Activated T-cell treated with anti-CD3 and anti-CD28 coated beads, Interleukin-2, amount 50 U/mL, for 1 hour (primary cell): ENCODE measurements at places on chromosomes 16 and 17.

DNA sequence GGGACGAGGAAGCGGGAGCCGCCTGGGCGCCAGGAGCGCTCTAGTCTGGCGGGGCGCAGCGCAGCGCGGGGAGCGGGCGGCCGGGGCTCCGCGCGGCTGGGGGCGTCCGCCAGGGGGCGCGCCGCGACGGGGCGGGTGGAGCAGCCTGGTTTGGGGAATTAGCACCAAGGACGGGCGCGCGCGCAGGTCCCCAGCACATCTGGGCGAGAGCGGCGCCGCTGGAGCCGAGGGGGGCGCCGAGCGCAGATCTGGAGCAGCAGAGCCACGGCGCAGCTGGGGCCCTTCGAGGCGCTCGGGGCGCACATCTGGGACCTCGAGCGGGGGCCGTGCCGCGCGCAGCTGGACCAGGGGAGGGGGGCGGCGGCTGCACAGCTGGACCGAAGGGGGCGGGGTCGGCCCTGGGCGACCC lies at the start of gene NXPH3:
NXPH3 (plus strand) TSS at position 193 of the 409 bp plus-strand sequence. CDS start 349 bp downstream, outside the sequence.
- peak; percentile 76 for DNase-seq

DNA sequence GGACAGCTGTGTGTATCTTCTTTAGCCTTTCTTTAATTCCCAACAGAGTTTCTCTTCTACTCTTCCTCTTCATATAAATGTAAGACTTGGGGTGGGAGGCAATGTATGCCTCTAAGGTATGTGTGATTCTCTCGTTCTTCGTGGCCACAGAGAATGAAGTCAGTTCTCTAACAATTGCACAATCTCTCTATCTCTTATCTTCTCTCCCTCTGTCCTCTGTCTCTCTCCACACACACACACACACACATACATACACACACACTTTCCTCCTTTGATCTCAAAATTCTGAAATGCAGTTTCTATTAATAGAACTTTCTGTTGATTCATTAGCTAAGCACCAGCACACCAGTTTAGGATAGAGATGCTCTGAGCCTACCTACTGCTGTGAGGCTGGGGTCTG lies 615.7 kb upstream of the SALL1 start:
- DNase-seq, result no peak

- DNase-seq, result no peak
Observed at GRCh38 chr16:22843122-22843521, 29.2 kb downstream of the HS3ST2 start.

DNA sequence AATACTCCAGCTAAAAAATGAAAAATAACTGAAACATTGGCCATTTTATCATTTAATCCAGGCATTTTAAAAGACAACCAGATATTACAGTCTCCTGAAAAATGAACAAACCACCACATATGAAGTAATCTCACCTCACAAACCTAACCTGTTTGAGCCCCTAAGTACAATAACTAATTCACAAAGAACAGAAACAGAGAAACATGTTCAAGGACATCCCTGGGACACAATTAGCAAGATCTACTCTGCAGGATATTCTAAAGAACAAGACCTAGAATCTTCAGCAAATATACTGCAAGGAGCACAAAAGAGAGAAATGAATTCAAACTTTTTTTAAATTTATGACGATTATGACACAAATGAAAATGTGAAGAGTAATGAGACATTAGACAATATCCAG lies 50.8 kb upstream of the ANKFY1 start:
- no peak for DNase-seq

GRCh38 chr16:10033556-10033955 lies 148.7 kb downstream of the GRIN2A start:
- no peak for DNase-seq

DNA sequence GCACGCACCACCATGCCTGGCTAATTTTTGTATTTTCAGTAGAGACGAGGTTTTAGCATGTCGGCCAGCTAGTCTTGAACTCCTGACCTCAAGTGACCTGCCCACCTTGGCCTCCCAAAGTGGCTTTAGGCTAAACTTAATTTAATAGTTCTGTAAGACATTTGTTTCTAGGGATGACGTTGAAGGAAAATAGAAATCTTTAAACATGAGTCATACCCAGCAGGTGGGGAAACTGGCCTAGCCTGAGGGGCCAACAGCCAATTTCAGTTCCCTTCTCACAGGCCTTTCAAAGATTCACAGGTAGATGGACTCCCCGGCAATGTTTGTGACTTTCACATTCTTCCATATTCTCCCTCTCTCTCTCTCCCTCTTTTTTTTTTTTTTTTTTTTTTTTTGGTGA lies 18.1 kb upstream of the ITPRIPL2 start:
- no peak for DNase-seq

DNA sequence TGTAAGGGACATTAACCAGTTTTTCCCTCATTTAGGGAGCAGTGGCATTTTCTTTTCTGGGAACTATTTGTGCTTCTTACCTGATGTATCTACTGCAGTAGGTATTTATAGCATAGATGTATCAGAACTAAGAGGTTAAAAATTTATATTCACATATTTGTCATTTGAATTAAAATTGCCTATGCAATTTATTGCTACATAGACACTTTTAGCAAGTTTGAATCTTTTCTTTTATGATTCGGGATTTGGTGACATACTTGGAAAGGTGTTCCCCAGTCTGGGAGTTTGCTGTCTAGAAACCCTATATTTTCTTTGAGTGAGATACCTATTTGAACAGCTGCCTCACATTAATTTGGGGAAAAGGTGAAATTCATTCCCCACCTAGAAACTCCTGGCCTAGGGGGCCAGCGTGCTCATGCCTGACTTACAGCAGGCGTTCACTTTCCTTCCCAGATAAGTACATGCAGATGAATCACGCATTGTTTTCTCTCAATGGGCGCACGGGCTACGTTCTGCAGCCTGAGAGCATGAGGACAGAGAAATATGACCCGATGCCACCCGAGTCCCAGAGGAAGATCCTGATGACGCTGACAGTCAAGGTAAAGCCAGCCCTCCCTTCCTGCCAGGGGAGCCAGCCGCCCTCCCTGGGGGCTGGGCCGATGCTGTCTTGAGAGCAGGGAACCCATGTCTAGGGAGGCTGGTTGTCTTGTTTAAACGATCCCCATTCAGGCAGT lies 73.8 kb downstream of the SDR42E1 start:
- DNase-seq, result no peak

DNA sequence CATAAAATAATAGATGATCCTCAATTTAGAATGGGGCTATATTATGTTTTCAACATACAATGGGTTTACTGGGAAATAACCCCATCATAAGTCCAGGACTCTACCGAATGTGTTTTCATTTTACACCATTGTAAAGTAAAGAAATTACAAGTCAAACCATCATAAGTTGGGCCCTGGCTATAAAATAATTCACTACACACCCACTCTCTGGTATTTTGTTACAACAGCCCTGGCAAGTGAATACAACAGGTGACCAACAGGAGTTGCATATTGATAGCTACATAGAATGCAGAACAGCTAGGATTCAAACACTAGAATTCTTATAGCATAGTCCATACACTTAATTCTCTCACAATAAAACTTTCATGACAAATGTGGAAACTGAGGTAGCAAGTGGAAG lies 673.0 kb upstream of the CA10 start:
- DNase-seq, result no peak

DNA sequence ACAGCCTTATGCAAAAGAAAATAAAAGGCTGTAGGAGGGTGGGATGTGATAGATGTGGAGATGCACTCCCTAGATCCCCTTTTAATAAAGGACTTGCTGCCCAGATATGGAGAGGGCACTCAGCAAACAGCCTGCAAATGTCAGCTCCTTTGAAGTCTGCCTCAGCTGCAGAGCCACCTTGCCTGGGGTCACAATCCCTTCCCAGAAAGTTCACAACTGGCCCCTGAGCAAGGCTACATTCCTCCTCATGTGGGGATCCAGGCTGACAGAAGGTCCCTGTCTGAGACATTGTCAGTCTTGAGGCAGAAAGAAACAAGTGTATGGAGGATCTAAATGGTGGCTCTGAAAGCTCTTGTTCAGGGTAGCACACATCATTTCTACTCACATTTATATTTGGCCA lies 36.1 kb downstream of the SLFN11 start:
- no peak for DNase-seq

DNA sequence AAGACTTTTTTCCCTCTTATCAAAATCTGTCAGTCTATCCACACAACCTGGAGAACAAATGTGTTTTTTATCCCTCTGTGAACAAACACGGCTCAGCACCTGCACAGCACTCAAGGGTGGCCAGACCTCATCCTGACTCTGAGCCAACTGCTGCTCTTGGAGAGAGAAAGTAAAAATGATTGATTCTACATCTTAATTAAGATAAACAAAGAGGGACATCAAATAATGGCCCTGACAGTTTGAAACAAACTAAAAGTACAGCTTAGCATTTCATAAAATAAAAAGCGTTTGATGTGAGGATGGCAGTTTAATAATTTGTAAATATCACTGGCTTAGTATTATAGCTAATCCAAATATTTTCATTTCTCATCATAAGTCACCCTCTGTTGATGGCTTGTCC lies 106.2 kb downstream of the SNX11 start:
- no peak for DNase-seq

- DNase-seq, result no peak
Observed at GRCh38 chr16:51761001-51761400, 609.9 kb upstream of the SALL1 start.

DNA sequence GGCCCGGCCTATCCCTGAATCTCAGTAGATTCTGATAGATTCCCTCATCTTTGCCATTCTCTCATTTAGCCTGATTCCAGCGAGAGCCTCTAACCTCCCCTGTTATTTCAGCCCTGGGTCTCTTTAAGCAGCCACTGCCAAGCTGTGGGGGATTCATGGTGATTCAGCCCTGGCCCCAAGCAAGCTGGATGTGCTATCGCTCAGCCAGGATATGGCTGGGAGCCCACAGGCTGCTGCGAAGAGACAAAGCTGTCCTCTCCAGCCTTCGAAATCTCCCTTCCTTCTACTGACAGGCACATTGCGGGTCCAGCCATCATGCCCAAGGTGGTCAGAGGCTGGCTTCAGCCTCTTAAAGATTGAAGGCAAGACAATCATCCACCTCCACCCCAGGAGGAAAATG lies 394.1 kb downstream of the SOX9 start:
- no peak for DNase-seq

DNA sequence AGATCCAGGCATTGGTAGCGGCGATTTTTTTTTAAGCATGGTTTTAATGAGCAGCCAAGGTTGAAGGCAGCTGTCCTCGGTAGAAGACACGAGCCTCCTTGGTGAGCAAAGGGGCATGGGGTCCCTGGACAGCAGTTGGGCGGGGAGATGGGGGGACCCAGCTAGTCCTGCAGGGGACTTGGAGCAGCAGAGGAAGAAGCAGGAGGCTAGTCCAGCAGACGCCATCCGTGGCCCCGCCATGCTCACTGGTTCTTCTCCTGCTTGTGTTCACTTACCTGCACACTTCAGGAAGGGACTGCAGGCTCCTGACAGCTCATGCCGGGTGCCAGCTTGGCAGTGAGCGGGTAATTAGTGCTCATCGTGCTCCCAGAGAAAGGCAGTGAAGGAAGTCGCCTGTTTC lies 130.2 kb upstream of the CDH5 start:
- DNase-seq, result no peak

DNA sequence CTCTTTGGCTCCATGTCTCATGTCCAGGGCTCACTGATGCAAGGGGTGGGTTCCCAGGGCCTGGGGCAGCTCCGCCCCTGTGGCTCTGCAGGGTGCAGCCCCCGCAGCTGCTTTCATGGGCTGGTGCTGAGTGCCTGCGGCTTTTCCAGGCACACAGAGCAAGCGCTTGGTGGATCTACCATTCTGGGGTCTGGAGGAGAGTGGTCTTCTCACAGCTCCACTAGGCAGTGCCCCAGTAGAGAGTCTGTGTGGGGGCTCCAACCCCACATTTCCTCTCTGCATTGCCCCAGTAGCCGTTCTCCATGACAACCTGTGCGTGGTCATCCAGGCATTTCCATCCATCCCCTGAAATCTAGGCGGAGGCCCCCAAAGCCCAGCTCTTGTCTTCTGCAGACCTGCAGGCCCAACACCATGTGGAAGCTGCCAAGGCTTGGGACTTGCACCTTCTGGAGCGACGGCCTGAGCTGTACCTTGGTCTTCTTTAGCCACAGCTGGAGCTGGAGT lies 5.2 kb downstream of the IL32 start:
- no peak for DNase-seq

DNA sequence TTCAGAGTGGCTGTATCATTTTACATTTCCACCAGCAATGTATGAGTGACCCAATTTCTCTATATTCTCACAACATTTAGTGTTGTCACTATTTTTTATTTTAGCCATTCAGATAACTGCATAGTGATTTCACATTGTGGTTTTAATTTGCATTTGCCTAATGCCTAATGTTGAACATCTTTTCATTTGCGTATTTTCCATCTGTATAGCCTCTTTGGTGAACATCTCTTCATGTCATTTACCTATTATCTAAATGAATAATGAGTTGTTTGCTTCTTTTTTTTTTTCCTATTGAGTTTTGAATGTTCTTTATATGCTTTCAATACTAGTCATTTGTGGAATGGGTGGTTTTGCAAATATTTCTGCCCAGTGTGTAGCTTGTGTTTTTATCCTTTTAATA lies 120.9 kb upstream of the CPHXL start:
- no peak for DNase-seq

GRCh38 chr16:79560318-79560717 lies 40.2 kb downstream of the MAF start:
- no peak for DNase-seq

- DNase-seq, result peak; percentile 54
Observed at GRCh38 chr17:64781014-64781756, 119.1 kb upstream of the SMURF2 start.
